AG04449 (cell line): ENCODE measurements at places on chromosomes 7 and 10.

GRCh38 chr10:122835908-122836307, 9.7 kb downstream of the CUZD1 start:
- no peak for DNase-seq

DNA sequence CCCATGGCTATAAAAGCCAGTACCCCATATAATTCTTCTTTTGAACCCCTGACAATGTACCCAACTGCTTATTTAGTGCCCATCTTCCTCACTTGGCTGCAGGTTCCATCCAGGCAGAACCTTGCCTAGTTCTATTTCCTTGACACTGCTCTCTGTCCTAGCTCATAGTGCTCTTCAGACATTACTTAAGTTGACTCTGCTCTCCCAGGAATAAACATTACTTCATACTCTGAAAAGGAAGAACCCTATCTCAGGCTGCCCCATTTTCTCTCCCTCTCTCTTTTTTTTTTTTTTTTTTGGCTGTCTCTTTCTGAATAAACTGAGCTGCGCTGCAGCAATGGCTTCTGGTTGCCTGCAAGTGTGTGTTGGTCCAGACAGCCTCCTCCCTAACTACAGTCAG, 21.0 kb downstream of the ACTA2 start:
- no peak for DNase-seq

- DNase-seq, result no peak
Observed at GRCh38 chr10:124315591-124316270, 103.0 kb downstream of the OAT start.

GRCh38 chr10:128780156-128780761, 654.0 kb upstream of the MKI67 start:
- no peak for DNase-seq

GRCh38 chr7:159136442-159136841, 8.2 kb downstream of the VIPR2 start:
- DNase-seq, result no peak

GRCh38 chr10:28627102-28627501, 50.2 kb upstream of the BAMBI start:
- peak; percentile 14 for DNase-seq

DNA sequence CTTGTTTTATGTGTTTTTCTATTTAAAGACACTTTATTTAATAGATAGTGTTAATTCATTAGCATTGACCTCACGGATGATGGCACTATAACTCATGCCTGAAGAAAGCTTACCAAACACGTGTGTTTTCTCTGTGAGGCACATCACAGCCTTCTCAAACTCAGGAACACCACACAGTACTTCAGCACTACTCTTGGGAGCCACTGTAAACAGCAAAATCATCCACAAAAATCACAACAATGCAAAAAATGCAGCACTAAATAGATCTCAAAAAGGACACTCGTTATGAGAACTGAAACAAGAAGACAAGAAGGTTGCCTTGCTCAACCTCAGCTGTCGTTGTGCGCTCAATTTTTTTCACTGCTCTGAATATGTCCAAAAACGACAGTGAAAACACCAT, 12.0 kb upstream of the PARP12 start:
- DNase-seq, result peak; percentile 34

DNA sequence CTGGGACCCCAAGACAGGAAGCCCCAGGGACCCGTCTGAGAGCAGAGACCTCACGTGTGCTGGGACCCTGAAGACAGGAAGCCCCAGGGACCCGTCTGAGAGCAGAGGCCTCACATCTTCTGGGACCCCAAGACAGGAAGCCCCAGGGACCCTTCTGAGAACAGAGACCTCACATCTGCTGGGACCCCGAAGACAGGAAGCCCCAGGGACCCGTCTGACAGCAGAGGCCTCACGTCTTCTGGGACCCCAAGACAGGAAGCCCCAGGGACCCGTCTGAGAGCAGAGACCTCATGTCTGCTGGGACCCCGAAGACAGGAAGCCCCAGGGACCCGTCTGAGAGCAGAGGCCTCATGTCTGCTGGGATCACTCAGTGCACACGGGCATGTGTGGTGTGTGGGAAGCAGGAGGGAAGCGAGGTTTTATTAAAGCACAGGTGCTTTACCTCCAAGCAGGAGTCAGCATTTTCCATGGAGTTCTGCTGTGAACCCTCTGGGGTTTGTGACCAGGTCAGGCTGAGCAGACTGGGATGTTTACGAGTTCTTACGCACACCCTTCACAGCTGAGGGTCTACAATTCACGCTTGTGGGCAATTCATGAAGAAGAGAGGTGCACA, 590.6 kb downstream of the DNAJB6 start:
- no peak for DNase-seq

GRCh38 chr10:31887850-31888249, 40.8 kb downstream of the ARHGAP12 start:
- DNase-seq, result no peak

GRCh38 chr10:69673521-69673920, 43.5 kb downstream of the FAM241B start:
- DNase-seq, result no peak

- DNase-seq, result no peak
Observed at GRCh38 chr10:124605001-124605370, 139.2 kb downstream of the FAM53B start.

GRCh38 chr7:149732611-149733010, 40.8 kb downstream of the ZNF467 start:
- DNase-seq, result no peak

GRCh38 chr7:67371429-67372305, 375.0 kb downstream of the TYW1 start:
- no peak for DNase-seq

GRCh38 chr10:75959209-75959608, 527.8 kb downstream of the LRMDA start:
- peak; percentile 55 for DNase-seq

DNA sequence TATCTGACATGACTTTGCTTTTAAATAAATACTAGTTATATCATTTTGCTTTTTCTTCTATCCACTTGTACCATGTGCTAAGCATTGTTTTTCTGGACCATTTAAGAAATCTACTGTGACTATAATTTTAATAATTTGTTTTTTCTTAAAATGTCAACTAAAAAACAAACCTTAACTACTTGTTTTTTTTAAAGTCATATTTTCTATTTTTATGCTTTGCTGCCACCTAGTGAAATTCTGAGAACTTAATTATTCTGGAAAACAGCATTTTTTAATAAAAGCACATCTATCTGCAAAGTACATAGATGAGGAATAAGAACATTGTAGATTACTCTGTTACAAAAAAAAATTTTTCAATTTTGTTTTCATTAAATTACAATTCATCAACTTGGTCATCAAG, 47.4 kb downstream of the ORC5 start:
- DNase-seq, result no peak

DNA sequence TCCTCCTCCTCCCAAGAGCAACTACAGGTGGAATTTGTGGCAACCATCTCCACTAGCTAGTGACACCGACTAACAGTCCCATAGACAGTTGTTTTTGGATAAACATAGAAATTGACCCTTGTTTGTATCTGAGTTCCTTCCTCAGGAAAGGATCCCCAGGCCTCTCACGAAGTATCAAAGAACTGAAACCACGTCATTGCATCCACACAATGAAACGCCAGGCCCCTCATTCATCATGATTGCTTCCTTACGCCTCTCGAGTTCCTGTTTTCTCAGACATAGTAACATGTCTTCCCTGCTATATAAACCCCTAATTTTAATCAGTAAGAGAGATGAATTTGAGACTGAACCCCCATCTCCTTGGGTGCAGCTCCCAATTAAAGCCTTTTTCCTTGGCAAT, 18.1 kb downstream of the SLC35G1 start:
- no peak for DNase-seq

DNA sequence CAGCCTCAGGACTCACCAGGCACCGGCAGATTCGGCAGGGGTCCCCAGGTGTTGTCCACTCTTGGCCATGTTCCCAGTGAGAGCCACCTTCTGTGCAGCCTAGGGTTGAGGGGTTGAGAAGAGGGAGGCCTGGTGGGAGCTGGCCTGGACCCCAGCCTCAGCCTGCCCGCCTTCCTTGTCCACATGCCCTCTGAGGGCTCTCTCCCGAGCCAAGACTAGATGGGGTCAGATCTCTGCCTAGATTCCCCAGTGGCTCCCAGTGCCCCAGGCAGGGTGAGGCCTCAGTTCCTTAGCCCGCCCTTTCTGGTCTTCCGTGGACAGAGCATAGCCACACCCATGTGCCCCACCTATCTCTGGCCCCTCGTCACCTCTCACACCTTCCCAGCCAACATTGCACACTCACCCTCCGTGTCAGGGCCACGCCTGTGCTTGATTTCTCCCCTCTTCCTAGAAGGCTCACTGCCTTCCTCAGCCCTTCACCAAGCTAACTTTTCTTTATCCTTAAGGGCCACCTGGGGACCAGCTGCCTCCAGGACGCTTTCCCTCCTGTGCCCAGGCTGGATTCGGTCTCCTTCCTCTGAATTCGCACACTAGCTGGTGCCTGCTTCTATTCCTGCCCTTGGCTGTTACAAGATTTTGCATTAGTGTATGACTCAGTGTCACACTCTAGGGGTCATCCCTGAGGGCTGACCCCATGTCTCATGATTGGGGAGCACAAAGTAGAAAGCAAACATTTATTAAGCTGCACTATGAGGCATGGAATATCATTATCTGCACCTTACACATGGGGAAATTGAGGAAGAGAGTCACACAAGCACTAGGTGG, 7.5 kb downstream of the KCP start:
- no peak for DNase-seq

DNA sequence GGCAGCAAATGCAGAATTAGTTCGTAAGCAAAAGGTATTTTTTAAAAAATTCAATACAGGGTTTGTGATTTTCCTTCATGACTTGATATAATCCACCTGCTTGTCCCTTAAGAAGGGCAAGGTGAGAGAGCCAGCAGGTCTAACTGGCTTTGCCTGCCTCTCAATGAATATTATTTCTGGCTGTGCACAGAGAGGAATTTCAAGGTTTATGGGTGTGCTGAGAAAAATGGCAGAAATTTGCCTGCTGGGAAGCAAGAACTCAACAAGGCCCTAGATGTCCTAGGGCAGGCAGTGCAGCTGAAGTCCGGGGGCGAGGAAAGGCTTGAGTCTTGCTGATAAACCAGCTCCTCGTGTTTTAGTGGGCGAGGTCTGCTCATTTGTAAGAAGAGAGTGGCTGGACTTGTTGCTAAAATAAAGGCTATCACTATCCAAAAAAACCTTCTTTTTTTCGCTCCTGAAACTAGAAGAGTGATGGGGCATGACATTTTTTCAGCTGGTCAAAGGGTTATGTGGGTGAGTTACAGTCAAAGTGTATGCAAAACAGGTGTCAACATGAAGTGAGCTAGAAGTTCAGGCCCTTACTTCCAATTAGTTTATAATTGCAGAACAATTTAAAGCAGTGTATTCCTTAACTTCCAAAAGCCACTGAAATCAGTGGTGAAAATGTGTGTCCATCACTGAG, 385.8 kb upstream of the KLF6 start:
- no peak for DNase-seq

DNA sequence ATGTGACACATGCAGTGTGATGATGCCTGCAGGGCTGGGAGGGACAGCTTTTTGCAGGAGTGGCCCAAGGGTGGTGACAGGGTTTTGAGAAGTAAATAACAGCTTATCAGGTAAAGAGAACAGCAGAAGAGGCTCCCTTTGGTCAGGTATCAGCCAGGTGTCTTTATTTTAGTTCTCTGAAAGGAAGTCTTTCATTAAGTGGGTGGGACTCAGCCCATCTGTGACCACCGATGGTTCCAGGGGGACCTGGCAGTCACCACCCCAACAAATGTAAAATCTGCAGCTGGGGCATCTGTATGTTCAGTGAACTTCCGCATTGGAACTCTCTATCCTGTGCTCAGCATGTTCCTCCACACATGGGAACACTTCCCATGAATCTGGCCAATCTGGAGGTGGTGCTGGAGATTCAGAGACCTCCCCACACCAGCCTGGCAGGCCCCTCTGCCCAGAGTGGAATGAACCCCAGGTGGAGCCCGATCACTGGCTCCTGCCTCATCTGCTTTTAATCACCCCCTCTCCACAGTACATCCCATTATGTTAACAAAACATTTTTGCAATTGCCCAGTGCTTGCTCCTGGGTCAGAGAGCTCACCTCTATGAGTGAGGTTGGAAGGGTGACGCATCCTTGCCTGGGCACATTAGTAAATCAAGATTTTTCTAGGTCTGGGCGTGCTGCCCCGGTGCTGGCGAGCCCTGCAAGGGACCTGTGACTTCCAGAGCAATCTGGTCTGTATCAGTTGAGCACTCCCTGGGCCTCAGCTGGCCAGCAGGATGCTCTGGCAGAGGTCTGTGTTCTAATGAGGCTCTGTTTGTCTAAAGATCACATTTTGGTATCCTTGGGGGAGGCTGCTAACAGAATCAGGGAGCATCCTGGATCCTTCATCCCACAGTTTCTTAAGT, 140.4 kb upstream of the GDF10 start:
- DNase-seq, result no peak

GRCh38 chr10:75049316-75050148, 61.9 kb upstream of the SAMD8 start:
- no peak for DNase-seq

- peak; percentile 28 for DNase-seq
Observed at GRCh38 chr7:16504019-16504418, 22.6 kb upstream of the LRRC72 start.

DNA sequence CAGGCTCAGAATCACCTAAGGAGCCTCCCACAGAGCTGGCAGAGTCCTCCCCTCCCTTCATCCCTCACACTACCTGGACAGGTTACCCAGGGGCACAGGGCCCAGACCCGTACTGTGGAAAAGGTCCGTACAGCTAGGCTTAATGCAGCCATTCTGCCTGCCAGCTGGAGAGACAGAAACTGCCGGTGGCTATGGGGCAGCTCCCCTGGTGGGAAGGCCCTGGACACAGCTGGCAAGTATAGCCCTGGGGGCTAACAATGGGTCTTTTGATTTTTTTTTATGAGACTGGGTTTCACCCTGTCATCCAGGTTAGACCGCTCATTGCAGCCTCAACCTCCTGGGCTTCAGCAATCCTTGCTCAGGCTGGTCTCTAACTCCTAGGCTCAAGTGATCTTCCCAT, 68.3 kb downstream of the GNA12 start:
- no peak for DNase-seq

DNA sequence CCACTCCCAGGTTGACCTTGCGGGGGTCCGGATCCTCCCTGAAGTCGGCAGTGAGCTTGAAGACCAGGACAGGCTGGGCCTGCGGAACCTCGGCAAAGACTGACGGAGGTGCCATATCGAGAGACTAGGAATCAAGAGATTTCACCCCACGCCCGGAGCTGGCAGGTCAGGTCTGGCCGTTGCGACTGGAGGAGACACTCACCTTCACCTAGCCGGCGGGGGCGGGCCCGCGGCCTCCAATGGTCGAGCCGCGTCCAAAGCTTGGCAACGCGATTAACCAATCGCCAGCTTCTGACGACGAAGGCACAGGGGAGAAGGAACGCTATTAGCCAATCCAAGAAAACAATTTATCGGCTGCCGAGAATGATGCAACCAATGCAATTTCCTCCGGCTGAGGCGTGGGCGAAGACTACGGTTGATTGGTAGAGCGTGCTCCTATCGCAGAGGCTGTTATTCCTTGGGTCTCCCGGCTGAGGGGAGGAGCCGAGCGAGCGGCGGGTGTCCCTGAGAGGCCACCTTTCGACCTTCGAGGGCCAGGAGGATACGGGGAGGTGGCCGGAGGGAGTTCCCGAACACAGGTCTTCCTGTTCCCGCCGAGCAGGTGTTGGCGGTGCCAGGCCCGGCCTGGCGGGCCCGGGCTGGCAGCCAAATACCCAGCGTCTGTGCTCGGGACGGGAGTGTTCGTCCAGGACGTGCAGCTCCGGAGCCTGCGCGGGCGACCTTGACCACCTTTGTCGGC, at the start of gene GOT1:
GOT1 (minus strand) TSS at position 174 of the 739 bp plus-strand sequence; CDS start at position 115, 59 bp downstream.
- DNase-seq, result peak; percentile 93
